NCI-H146 (cell line): ENCODE measurements at places on chromosomes 4 and X.

DNA sequence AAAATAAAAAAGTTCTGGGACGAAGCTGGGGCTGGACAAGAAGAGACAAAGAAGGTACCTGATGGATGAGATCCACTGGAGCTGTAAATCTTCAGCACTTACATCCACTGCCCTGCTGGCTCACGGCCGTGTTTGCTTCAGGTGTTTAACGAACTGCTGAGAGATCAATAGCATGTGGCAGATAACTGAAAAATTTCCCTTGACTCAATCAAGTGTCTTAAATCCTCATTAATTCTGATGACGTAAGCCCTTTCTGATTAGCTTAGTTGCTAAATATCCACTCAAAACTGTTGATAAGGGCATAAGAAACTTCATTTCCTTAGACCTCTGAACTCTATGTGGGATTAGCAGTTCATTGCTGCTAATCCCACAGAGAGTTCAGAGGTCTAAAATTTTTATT, 354.2 kb upstream of the HS3ST1 start:
- DNase-seq = no peak

DNA sequence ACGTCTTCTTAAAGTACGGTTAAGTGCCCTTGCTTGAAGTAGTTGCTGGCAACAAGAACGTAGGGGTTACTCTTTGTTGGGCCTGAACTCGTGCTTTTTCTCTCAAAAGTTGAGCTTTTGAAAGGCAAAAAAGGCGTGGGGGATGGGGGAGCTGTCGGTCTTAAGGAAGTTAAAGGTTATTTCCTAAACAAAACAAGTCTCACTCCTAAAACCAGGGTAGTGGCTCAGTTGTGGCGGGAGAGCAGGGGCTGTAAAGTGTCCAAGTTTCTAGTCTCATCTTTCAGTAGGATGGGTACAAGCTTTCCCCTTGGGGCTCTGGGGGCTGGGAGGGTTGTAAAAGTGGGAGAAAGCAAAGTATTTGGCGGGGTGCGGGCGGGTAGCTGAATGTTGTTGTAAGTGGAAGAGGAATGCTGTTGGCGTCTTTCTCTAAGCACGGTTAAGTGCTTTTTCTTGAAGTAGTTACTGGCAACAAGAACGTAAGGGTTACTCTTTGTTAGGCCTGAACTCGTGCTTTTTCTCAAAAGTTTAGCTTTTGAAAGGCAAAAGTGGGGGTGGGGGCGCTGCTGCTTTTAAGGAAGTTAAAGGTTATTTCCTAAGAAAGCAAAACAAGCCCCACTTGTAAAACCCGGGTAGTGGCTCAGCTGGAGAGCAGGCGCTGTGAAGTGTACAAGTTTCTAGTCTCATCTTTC, 904 bp upstream of the WDR1 start:
- no peak for DNase-seq

DNA sequence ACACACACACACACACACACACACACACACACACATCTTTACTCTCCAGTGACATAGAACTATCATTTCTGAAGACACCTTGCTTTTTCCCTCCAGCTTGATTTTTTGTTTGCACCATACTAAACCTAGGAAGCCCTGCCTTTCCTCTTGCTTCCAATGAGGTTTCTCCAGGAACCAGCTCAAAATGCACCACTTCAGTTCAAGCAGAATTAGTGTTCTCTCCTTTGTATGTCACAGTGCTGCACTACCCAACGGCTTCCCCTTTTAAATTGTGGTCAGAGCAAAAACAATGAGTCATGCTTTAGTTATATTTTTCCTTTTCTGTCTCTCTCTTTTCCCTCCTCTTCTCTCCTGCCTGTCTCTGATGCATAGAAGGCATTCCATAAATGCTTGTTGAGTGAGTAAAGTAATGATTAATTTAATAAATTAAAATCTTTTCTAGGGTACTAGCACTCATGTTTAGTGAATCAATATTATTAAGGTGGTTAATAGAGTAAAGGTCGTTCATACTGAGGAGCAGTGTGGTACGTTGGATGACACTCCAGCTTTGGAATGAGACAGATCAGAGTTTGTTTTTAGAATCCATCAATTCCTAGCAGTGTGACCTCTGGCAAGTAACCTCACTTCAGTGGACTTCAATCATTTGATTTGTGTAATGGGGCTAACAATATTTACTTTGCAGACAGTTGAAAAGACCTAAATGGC, 5.9 kb downstream of the RTL3 start:
- no peak for DNase-seq

DNA sequence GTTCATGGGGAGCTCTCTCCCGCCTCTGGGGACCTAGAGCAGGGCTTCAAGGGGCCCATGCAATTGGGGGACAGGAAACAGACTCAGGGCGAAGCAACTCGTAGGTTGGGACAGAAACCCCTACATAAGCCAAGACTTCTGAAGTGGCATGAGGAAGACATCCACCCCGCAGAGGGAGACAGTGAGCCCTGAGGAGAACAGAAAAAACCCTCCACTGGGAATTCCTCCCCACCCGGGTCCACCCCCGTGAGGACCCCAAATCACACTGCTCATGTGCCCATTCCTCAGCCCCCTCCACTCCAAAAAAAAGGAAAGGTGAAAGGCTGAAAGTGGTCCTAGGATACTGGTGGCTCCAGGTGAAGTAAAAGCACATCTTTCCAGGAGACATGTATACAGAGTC, 74.0 kb downstream of the CPZ start:
- DNase-seq = no peak

DNA sequence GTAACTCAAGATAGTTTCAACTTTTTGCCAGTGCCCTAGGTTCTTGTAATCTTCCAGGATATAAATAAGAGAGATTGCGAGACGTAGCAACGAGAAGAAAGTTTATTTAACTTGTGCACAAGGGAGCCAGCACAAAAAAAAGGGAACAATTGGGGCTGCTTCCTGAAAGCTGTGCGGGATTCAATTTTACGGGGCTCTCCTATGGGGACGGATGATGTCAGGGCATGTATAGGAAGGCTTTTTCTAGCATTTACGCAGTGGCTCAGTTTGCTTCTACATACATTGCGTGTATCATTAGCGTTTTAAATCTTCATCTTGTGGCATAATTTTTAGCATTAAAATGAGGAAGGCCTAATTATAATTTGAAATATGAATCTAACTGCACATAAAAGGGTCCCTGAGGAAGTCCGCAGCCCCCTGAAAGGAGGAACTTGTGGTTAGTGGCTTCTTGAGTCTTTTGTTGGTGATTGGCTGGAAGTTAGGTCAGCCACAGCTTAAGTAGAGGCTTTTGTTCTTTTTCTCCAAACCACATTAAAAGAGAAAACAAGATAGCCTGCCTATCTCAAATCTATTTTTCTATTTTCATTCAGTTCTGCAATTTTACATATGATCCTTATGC, 668.2 kb upstream of the NDST4 start:
- DNase-seq = no peak

- DNase-seq = no peak
Measured at GRCh38 chrX:99722094-99722493, 688.0 kb downstream of the PCDH19 start.

DNA sequence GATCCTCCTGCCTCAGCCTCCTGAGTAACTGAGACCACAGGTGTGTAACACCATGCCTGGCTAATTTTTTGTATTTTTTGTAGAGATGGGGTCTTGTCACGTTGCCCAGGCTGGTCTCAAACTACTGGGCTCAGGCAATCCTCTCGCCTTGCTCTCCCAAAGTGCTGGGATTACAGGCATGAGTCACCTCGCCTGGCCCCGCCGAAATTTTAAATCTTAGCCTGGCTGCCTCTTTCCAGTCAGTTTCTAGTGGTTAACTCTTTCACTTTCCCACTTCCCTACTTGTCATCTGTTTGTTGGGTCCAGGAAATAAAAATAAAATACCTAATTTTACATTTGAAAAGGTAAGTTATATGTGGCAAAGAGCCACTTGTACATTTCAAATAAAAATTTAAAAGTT, 62.4 kb downstream of the TMEM165 start:
- DNase-seq = no peak

DNA sequence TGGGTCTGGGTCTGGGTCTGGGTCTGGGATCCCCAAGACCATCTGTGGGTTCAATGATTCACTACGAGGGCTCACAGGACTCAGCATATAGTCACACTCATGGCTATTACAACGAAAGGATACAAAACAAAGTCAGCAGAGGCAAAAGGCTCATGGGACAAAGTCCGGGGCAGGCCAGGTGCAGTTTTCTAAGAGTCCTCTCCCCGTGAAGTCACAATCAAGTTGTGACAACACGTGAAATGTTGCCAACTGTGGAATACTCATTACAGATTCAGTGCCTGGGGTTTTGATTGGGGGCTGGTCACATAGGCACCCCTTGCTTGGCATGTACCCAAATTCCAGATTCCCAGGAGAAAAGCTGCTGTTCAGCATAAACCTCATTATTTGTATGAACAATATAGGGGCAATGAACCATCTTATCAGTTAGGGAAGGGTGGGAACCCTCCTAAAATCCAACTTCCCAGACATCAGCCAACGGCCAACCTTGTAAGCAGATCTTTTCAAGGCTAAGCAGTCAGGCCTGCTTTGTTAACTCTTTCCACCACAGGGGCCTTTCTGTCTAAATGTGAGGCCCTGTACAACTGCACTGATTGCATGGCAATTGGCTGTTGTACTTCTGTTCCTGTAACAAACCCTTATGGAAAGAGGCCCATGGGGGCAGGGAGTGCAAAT, 58.2 kb upstream of the DIPK2B start:
- DNase-seq = no peak

- DNase-seq = no peak
Measured at GRCh38 chrX:2967998-2968909, 38.1 kb upstream of the ARSH start.

DNA sequence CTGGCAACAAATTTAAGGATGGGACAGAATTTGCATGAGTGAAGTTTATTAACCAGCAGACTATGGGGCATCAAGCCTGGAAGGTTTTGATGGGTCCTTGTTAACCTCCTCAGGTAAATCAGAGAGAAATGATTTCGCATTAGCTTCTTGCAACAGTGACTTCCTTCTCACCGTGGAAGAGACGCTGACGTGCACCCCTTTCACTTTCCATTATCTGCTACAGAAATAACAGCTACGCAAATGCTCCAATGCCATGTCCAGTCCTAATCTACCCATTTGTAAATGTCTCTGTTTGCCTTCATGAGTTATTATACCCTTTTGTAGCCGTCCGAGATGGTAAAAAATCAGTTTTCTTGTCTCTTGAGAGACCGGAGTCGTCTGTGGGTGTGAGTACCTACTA, 100.3 kb downstream of the SLC34A2 start:
- DNase-seq = no peak
